CD4-positive, alpha-beta T cell treated with Interleukin-21 for 1 hour (primary cell): ENCODE measurements at places on chromosomes 16 and 17.

DNA sequence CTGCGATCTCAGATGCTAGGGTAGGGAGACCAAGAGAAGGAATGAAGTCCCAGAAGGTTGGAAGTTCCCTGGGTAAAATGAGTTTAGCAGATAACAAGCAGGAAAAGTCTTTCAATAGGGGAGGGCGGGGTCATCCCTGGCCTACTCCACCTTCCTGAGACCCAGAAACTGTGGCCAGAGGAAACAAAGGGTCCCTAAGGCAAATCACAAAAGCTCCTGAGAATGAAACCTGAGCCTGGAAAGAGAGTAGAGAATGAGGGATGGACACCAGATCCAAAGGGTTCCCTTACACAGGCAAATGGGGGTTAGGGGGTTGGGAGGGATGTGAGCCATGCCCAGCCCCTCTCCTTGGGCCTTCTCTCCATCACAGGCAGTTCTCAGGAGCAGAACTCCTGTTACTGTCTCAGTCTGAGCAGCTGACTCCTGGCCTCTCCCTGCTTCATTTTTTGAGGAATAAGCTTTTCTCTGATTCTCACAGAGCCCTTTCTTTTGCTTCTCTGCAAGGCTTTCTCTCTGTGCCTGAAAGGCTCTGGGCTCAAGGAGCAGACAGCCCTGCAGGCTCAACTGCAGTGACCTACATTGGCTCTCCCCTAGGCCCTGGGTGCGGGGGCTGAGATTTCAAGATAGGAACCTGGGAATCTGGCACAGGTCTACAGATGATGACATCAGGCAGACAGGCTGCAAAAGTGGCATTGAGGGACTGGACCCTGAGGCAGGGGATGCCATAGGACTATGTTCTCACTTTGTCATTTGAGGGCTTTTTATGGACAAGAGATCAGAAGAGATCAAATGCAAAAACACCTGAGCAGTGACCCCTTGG is 9.8 kb upstream of the NR1D1 start:
- no peak for DNase-seq

DNA sequence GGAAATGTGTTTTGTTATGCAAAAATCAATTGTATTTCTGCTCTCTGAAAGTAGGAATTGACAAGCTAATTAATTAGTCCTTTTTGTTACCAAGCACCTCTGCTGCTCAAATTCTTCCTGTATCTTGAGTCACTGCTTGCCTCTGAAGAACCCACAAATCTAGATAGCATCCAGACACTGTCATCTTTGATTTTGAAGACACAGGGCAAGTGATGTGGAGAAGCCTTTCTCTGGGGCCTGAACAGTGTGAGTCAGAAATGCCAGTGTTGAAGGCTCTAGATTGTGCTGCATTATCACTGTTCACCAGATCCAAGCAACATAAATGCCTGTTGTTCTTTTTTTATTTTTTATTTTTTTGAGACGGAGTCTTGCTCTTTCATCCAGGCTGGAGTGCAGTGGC is 10.9 kb upstream of the ST6GALNAC1 start:
- DNase-seq: no peak

DNA sequence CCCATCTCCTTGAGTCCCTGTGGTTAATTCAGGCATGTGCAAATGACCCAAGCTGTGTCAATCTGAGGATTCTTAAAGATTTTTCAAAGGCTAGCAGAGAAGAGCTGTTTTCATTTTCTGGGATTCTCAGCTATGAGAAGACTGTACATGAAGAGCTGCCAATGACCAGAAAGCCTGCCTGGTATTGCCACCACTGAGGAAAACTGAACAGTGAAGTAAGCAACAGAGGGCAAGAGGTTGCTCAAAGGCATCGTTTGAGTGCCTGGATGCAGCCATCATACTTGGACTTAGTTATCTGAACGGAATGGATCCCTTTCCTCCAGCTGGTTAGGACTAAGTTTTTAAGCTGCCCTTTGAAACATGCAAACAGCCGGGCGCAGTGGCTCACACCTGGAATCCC is 38.4 kb downstream of the FAM20A start:
- no peak for DNase-seq

GRCh38 chr16:77555791-77556190 is 121.0 kb upstream of the ADAMTS18 start:
- DNase-seq: no peak

- peak; percentile 48 for DNase-seq
These were observed 1.8 kb downstream of the NOXO1 start for GRCh38 chr16:1979271-1980029.

DNA sequence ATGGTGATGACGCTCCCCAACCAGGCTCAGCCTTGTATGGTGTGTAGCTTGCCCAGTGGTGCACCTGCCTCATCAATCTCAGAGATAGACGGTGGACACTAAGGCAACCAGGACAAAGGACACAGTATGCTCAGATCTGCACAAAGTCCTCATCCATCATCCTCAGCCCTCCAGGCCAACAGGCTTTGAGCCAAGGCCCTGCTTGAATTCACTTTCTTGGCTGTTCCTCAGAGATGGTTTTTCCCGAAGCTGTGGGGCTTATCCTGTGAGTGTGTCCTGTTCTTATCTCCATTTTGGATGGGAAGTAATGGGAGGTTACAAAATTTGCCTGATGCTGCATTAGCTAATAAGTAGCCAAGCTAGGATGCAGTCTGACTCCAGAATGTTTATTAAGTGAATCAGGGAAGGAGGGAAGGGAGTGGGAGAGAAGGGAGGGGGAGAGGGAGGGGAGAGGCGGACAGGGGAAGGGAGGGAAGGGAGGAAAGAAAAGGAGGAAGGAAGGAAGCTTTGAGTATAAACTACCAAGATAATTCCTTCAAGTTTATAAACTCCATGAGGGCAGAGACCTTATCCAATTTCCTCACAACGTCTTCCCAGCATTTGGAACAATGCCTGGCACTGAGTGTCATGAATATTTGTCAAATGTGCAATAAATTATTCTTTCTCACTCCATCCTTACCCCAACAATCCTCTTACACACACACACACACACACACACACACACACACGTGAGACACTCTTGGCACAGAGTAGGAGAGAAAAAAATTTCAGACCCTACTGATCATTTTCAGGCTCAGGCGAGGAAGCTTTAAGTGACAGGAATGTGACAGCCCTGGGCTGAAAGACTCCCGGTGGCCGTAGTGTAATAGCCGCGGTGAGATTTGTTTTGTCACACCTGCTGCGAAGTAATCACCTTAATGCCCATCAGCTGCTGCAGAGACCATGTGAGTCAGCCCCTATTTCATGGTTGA is 84.3 kb downstream of the BMERB1 start:
- DNase-seq: no peak

GRCh38 chr17:57603978-57604377 is 141.1 kb downstream of the CCDC182 start:
- DNase-seq: peak; percentile 81

GRCh38 chr17:67212714-67213417 is 32.1 kb downstream of the HELZ start:
- DNase-seq: no peak

- no peak for DNase-seq
These were observed 22.6 kb downstream of the SLC5A10 start for GRCh38 chr17:18974407-18975149.

DNA sequence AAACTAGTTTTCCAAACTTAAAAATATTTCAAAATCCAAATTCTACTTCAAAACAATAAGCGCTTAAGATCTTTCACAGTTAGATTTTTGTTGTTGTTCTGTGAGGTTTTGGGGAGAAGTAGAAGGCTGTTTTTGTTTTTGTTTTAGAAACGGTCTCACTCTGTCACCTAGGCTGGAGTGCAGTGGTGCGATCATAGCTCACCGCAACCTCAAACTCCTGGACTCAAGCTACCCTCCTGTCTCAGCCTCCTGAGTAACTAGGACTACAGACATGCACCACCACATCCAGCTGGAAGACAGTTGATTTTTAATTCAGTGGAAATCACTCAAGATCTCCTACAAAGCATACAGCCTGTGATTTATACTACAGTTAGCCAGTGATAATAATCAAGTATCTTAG is 2.7 kb downstream of the SHCBP1 start:
- no peak for DNase-seq

DNA sequence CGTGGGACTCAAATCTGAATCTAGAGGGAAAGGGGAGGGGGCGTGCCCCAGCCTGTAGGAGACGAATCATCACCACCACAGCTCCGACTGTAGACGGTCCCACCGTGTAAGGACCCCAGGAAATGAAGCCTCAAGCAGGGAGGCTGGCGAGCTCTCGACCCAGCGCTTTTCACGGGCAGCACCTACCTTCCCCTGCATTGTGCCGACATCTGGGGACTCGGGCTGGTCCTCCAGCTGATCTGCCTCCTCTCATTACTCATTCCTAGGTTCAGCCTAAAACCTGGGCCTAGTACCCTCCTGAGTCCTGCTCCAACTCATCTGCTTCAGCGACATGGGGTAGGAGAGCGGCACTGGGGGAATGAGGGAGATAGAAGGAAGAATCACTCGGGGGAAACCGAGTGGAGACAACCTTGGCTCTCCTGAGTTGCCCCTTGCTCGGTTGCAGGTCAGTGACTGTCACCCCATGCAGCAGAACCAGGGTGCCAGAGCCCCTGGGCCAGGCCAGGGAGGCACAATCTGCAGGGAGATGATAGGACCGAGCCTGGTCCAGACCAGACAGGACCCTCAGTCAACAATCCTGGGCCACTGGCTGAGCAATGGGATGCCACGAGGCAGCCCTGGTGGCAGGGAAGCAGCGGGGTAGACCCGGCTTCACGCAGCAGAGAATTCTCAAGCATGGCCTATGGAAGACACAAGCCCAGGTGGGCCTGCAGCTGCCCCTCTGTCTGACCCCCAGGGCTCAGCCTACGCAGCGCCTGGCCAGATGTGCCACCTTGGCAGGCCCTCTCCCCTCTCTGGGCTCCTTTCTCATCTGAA is 833 bp upstream of the BCAR1 start:
- no peak for DNase-seq

GRCh38 chr16:13940397-13940933 is 20.5 kb downstream of the ERCC4 start:
- DNase-seq: no peak

- no peak for DNase-seq
These were observed 120.8 kb downstream of the CDYL2 start for GRCh38 chr16:80683646-80684045.

DNA sequence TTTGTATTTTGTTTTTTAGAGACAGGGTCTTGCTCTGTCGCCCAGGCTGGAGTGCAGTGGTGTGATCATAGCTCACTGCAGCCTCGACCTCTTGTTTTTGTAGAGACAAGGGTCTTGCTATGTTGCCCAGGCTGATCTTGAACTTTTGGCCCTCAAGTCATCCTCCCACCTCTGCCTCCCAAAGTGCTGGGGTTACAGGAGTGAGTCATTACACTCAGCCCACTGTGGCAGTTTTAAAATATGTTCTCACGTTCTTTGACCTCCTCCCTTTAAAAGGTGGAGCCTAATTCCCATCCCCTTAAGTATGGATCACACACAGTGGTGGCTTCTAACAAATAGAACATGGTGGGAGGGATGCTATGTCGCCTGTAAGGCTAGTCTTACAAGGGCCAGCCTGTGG is 67.7 kb downstream of the ZDHHC7 start:
- no peak for DNase-seq

GRCh38 chr16:2473999-2474876 is 689 bp upstream of the TBC1D24 start:
- DNase-seq: peak; percentile 67

DNA sequence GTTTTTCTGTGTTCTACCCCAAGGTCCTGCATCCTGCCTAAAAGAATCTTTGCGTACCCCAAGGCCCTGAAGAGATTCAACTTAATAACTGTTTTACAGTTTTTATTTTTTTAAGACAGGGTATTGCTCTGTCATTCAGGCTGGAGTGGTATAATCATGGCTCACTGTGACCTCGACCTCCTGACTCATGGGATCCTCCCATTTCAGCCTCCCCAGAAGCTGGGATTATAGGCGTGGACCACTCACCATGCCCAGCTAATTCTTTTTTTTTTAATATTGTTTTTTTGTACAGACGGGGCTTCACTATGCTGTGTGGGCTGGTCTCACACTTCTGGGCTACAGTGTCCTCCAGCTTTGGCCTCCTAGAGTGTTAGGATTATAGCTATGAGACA is 9.3 kb upstream of the FAAP100 start:
- no peak for DNase-seq

DNA sequence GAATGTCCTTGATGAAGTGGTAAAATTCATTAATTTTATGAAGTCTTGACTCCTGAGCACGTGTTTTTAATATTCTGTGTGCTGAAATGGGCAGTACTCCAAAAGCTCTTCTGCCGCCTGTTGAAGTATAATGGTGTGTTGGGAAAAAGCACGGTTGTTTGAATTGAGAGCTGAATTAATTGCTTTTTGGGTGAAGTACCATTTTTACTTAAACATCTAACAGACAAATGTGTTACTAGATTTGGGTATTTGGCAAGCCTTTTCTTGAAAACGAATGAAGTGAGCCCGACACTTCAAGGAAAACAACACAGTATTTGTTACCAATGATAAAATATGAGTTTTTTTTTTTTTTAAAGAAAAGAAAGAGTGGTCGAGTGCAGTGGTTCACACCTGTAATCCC is 22.5 kb downstream of the WWP2 start:
- DNase-seq: no peak

DNA sequence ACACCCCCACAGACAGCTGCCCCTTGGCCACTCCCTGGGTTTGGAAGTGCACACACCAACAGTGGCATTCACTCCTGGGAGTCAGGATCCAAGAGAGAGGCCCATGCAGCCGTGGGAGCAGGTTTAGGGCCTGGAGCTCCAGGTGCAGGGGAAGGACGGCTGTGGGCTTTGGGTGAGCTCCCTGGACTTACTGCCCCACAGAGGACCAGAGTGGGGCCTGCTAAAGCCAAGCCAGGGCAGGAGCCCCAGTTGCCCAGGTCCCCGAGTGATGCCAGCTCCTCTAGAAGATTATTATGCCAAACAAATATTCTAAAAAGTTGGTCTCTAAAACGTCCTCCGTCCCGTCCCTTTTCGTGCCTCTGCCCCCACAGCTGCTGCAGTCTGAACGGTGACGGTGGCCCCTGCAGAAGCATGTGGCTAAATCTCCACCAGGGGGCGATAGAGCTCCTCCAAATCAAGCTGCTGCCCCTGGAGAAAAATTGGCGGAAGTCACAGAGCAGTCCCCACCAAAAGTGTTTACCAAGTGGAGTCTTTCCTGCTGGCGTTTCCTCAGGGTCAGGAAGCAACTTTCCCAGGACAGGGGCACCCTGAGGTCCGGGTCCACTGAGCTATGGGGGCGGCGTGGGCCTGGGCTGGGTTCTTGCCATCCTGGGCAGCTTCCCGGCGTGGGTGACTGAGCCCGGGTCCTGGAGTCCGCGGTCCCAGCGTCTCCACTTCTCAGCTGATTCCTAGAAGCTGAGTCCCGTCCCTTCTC is 4.2 kb downstream of the ARMC7 start:
- DNase-seq: peak; percentile 91

- DNase-seq: no peak
These were observed 214.5 kb upstream of the CIBAR2 start for GRCh38 chr16:85326794-85327181.

GRCh38 chr16:27320261-27321012 is 6.7 kb downstream of the IL4R start:
- no peak for DNase-seq

- DNase-seq: no peak
These were observed 41.8 kb downstream of the NUP93 start for GRCh38 chr16:56771558-56772279.

GRCh38 chr16:19116711-19117449 is 3.1 kb downstream of the ITPRIPL2 start:
- DNase-seq: no peak

GRCh38 chr16:4515611-4516233 is 22.9 kb downstream of the CDIP1 start:
- peak; percentile 35 for DNase-seq
